ENCODE measurements at places on chromosomes 7 and 10.

DNA sequence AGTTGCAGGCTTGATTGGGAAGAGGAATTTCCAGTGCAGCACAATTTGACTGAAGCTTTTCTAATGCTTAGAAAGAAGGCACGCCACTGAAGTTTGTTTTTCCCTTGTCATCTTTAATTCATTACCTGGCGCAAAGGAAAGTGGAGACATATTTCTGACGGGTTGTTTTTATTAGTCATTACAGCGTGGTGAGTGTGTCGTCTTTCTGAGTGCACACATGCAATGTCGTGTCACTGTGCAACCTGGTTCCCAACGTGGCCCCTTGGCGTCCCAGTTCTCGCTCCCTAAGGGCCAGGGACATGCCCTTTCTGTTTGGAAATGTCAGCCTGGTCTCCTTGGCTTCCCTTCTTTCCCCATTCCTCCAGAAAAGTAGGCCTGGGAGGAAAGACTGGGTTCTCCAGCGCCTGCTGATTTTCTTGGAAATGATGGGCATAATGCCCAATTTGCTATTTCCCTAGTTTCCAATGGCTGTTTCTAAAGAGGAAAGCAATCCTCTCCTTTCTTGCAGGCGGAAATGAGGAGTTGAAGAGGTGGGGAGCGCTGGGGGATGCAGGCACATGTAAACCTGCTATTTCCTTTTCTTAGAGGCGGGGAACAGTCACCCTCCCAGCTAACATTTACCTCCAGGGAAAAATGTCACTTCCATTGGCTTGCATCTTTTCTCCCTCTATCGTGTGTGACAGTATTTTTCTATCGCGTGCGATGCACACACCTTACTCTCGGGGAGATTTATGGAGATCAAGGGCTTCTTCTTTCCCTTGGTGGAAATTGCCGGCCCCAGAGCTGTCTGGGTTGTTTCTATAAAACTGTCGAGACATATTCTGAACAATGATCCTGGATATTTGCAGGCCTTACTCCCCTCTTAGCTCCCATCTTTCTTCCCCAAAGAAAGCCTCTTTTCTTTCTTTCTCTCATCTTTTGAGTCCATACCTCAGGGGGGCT lies 249.8 kb downstream of the ARHGAP12 start:
- DNase-seq = no peak

DNA sequence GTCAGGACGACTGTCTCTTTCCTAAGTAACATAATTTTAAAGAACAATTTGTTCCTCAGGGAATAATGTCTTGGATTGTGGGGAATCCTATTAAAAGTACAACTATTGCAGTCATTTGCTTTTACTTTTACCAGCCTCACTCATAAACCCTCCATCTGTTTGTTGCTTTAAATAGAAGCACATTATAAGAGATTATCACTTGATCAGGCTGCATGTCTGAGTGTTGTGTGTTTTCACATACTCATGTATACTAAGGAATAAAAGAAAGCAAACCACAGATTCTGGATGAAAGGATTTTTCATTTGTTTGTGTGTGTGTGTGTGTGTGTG lies 1077.8 kb downstream of the KCNMA1 start:
- no peak for DNase-seq

- DNase-seq = no peak
These were observed 50.0 kb upstream of the PTER start for GRCh38 chr10:16386855-16387254.

DNA sequence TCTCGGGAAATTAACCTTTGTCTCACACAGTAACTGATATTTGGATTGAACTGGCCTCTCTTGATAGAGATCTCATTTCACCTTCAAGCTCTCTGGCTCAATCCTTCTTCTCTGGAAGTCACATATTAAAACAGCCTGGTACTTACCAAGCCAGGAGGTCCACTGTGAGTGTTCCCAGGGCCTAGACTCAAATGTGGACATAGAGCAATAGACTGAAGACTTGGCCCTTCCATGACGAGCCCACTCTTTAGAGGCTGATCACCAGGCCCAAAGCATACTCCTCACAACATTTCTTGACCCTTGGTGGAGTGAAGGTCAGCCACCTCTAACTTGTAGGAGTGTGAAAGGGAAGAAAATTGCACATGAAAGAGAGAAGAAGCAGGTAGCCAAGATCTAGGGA lies 38.5 kb downstream of the COL1A2 start:
- DNase-seq = no peak

- DNase-seq = no peak
These were observed 207.3 kb upstream of the POT1 start for GRCh38 chr7:125136755-125137532.

DNA sequence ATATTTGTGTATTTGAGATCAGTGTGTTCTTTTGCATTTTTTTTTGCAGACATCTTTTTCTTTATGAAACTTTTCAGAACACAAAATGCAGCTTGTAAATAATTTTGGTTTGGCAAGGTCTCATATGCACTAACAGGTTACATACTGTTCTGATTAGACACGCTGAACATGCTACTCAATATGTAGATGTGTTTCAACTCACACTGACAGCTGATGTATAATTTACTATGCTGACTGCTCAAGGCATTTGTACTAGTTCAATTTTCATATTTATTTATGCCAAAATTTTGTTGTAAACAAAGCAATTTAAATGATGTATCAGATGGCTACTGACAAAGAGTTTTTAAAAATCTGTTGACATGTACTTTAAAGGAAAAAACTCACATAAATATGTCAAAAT lies 123.8 kb downstream of the TFEC start:
- DNase-seq = no peak
